ENCODE measurements at places on chromosomes 5 and 9.

- DNase-seq, result no peak
These were observed 73.0 kb downstream of the KIF24 start for GRCh38 chr9:34256104-34256503.

DNA sequence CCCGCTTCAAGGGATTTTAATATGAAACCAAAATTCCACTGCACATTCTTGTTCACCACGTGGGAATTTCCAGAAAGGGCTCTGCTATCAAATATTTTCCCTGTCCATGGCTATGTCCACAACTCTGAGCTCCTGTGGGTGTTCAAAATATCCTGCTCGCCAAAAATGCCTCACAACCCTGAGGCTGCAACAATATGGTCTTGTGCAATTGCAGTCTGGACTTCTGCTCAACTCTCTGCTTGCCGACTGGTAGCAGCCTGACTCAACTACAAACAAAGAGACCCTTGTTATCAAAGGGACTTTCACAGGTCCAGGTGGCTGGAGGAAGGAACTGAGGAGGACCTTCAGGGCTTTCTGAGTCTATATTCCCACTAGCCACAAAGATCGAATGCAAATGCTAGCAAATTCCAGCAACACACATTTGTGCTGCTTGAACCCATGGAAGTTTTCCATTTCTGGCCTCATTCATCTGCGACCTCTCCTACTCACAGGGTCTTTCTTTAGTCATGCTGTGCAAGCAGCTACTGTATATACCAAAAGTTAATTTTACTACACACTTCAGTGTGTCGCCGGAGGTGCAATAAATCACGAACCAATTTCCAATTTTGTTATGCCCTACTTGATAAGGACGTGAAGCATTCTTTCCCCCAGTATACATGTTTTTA lies 169.2 kb upstream of the SLC30A5 start:
- DNase-seq, result peak; percentile 60

- no peak for DNase-seq
These were observed 133.2 kb upstream of the PHYKPL start for GRCh38 chr5:178365501-178366440.

DNA sequence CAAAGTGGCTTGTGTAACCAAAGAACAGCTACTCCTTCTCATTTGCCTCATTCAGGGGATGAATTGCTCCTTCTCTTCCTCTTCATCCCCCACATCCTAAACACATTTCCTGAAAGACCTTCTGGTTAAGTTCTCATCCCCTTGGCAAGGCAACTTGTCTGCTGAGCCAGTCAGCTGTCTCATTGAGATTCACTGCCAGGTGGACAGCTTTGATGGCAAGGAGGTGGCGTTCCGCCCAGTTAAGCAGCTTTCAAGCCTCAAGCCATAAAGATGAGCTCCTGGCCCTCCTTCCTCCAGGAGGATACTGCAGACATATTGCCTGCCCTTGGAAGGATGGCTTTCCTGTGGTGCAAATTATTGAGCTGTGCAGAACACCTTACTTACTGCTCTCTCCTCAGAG lies 448.6 kb upstream of the MPDZ start:
- no peak for DNase-seq

DNA sequence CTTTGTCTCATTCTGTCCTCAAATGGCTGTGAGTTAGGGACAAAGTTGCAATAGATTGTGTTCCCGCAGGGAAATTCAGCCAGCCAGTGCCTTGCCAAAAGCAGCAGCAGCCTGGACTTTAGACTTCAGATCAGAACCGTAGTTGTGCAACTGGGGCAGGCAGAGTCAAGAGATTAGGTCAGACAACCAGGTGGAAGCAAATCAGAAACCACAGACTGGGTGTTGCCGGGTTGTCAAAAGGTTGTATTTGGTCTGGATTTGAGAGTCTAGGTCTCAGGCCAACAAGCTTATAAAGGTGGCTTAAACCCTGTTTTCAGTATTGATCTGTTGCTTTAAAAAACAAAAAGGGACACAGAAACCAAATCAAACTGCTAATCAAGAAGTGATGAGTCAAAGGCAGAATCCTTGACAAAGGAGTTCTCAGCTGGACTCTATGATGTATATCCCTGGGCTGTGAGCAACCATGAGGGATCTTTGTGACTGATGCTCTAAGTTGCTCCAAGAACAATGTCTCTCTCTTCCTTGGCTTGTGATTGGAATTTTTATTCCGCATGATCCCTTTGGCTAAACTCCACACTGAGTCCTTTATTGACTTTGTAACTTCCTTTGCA lies 20.9 kb downstream of the RFK start:
- peak; percentile 44 for DNase-seq

- DNase-seq, result no peak
These were observed 38.6 kb downstream of the SAXO1 start for GRCh38 chr9:18994263-18994916.

- DNase-seq, result peak; percentile 37
These were observed 205.1 kb upstream of the EFNA5 start for GRCh38 chr5:107875833-107876232.

GRCh38 chr5:53090229-53090628 lies 19.3 kb downstream of the MOCS2 start:
- DNase-seq, result no peak

GRCh38 chr9:132250324-132251262 lies 88.7 kb downstream of the NTNG2 start:
- DNase-seq, result no peak

DNA sequence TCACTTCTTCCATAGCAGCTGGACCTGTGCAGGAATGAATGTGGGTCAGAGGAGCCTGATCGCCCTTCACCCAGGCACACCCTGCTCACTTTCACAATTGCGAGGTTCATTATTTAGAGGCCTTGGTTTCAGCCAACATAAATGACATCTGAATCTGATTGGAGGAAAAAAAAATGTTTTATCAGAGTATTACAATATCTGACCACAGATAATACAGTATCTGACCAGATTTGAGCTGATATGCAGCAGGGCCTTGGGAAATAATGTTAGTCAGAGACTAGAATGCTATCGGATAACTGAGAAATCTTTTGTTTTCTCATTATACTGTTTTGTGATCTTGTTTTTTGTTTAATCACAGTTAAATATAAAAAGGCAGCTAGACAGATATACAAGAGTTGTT lies 7.7 kb downstream of the ICE1 start:
- DNase-seq, result no peak

- DNase-seq, result no peak
These were observed 2.5 kb downstream of the CXXC5 start for GRCh38 chr5:139650689-139651042.

DNA sequence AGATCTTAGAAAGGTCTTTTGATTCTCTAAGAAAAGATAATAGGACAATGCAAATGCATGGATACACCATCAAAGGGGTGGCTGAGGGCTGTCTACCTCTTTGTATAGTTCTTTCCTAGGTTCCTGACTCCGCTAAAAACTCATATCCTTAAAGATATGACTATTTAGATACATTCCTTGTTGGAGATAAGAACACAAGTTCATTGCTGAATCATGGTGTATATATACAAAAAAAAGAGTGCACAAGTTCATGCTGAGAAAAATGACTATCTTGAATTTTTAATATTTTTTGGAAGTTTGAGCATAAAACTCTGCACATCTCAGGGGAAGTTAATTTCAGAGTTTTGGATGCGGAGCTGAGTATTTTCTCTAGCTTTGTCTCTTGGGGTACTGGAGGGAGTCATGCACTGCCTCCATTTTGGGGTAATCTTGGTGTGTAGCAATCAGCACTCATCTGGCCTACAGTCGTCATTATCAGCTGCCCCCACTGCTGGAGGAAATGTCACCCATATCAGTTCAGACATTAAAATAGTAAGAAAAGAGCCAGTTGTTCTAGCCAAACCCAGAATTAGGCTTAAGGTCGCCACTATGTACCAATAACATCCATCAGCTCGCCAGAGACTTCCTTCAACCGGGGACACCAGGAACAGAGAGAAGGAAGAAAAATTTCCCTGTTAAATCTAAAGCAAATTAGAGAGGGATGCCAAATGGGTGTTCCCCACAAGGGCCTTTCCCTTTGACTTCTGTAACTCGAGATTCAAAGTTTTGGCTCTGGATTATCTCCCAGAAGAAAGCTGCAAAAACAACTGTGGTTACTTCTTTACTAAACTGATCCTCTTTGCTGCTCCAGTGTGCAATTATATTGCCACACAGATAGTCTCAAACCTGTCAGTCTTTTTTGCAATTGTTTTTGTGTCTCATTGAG lies 49.0 kb downstream of the PTTG1 start:
- no peak for DNase-seq

DNA sequence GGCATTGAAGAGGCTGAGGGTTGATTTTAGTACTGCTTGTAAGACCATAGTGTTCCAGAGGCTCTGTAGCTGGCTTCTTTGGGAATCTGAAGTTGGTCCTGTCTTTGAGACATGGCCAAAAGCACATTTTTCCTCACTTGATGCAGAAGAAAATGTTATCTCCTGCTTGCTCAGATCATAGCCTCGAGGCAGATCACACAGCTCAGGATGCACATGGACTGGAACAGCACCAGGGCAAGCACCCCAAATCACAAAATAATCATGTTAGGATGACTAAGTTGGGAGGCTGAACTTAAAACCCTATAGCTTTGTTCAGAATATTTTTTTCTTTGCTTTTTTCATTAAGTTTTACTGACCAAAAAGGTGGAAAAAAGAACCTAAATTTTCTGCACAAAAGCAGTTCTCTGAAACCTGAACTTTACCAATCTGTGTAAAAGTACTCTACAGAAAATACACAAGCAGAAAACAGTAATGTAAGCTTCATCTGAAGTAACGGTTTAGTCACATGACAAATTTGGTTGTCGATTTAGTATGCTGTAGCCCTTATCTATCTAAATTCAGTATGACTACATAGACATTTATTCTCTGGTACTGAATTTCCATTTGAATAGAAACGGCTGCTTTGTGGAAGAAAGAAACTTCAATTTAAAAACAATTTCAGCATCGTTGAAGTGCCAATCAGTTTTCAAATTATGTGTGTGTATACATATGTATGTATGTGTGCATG lies 3.4 kb downstream of the KLHL9 start:
- no peak for DNase-seq

DNA sequence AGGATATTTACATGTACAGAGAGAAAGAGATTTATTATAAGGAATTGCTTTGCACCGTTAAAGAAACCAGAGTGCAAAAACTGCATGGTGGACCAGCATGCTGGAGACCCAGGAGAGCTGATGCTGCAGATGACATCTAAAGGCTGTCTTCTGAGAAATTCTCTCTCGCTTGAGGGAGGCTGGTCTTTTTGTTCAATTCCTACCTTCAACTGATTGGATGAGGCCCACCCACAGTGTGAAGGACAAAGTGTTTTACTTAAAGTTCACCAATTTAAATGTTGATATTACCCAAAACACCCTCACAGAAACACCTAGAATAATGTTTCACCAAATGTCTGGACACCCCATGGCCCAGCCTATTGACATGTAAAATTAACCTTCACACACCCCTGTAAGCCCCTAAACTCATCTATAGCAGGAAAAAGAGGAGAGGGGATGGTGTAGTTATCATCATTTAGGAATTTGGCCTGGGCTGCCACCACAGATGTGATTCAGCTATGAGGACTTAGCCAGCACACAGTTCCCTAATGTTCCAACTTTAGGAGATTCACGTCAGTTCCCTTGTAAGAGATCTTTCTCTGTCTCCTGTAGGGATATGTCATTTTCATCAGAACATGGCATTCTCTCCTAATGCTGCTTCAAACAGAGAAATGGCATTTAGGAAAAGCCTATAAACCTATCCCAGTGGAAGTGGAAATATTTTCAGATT lies 358.2 kb upstream of the TLE4 start:
- peak; percentile 40 for DNase-seq

- no peak for DNase-seq
These were observed 148.0 kb upstream of the FREM1 start for GRCh38 chr9:15058236-15058635.

DNA sequence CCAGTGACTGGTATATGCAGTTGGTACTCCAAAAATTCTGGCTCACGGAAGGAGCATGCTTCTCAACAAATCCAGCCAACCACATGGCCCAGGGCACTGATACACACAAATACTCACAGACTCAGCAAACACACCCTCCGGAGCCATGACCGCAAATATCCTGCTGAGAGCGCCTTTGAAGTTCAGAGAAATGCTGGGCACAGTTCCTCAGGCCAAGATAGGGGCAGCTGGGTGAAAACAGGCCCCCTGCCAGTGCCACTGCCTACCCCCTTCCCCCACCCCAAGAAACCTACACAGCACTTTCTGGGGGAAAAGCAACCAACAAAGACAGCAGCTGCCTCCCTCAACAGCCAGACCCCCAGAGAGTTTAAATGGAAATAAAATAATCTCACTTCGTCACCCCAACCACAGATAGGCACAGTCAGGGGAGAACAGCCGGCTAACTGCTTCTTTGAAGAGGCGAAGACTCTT lies 120.0 kb downstream of the C5orf15 start:
- no peak for DNase-seq

GRCh38 chr9:106307670-106308069 lies 555.3 kb upstream of the ZNF462 start:
- peak; percentile 11 for DNase-seq

GRCh38 chr9:35490155-35490909 lies 421 bp downstream of the RUSC2 start:
- DNase-seq, result no peak

DNA sequence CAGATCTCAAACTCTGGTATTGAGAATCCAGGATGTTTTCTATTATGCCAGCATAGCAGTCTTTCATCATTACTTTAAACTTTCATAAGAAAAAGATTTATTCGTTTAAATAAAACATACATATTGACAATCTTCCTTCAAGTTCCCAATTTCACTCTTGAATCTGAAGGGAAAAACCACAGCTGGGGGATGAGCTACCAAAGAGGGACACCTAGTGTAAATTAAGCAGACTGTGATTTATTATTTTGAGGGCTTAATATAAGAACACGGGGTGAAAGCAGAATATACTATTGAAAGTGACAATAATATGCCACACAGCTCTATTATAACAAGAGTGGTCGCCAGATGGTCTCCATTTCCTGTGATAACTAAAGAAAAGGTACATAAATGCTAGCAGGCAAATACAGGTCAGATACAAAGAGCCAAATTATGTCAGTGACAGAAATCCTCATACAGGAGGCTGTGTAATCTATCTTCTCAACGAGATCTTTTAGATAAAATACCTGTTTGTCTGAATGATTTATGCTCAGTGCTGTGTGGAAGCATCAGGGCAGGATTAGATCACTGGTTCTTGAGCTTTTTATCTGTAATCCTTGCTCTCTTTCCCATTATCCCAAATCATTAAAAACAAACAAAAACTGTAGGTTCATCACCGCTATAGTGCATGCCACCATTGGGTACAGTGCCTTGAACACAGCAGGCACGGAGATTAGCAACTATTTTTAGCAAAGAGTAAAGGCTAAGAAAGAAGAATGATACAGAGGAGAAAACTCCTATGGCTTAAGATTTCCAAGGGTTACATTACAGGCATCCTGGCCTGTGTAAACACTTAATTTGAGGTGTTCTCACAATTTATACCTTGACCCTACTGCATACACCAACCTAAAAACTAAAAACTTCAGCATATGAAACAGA lies 116.6 kb downstream of the DROSHA start:
- no peak for DNase-seq

GRCh38 chr5:167346461-167346860 lies 945.0 kb upstream of the WWC1 start:
- no peak for DNase-seq
